ENCODE measurements at places on chromosomes 2 and 18.

GRCh38 chr18:21303895-21304294 is 61.9 kb downstream of the GREB1L start:
- DNase-seq, result no peak

DNA sequence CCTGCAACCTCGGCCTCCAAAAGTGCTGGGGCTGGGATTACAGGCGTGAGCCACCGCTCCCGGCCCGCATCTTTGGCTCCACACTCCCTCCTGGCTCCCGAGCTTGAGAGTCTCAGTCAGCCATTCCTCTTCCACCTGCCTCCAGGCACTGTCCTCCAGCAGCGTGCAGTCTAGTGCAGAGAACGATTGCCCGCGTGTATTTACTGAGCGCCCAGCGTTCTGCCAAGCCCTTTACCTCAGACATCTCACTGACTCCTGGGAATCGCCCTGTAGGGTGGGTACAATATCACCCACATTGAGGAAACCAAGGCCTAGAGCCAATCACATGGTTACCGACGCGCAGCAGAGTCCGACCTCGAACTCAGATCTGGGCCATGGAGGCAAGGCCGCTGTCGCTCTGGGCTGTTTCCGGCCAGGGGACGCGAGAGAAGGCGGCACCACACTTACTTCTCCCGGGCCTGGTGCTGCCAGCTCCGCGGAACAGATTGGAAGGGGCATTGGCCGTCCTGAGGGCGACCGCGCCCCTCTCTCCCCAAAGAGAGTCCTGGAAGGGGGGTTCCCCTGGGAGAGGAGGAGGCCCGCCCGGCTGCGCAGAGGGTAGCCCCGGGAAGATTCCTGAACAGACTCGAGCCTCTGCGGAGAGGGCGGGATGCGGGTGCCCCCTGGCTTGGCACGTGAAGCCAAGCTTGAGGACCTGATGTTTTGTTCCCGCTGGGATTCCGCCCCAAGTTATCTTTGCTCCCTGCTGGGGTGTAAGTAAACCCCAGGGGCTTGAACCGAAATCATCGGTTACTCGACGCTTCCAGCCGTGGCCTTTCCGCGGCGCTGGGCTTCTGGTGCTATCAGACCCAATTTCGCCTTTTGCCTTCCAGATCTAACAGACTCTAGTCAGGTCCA is 5.2 kb upstream of the DLX2 start:
- DNase-seq, result no peak

- peak; percentile 52 for DNase-seq
These were observed 72.7 kb downstream of the ANKRD12 start for GRCh38 chr18:9209279-9209678.

DNA sequence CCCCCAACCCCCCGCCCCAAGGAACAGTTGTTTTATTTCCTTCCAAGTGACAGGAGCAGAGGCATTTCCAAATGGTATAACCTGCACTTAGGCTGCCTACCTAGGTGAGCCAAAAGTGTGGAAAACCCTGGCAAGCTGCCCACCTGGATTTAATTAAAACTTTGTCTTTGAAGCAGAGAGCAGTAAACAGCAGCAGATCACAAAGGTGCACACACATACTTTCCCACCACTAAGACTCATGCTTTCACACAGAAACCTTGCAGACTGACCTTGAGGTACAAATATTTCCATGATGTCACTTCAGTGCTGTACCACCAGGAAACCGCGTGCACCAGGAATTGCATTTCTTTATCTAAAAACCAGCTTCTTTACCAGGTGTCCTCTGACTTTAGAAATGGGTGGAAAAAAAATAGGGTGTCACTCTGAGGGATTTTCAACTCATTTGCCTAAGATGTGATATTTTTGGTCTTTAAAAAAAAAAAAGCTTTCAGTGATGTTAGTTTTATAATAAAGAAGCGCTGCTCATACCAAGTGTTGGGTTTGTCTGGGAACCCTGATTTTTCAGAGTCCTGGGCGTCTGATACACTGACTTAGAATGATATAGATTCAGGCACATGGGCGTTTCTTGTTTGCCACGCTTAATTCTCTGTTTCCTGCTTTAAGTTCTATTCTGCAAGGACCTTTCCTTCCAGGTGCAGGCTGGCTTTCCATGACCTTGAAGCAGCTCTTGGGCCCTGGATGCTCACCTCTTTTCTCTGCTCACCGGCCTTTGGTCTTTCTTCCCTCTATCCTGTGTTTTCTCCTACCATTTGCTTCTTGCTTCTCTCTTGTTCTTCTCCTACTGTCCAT is 70.7 kb upstream of the BCL2L11 start:
- no peak for DNase-seq

DNA sequence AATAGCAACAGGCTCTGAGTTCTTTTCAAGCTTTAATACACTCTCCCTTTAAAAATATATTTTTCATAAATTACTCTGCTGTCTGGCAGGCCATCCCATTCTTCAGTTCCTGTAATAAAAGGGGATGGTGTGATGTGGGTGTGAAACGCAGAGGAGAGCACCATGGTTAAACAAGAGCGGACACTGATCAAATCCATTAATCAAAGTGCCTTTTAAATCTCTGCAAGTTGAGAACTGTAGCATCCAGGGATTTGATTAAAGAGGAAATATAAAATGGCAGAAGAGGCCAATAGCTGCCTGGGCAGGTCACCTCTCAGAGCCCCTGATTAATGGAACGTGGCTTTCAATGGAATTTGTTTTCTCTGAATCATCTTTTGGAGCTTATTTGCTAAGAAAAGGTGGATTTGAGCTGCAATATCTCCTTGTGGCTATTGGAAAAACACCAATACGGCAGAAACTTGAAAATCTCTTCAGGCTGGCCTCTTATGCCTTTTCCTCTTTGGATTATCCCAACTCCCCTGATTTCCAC is 96.9 kb downstream of the ACTR3 start:
- DNase-seq, result no peak

DNA sequence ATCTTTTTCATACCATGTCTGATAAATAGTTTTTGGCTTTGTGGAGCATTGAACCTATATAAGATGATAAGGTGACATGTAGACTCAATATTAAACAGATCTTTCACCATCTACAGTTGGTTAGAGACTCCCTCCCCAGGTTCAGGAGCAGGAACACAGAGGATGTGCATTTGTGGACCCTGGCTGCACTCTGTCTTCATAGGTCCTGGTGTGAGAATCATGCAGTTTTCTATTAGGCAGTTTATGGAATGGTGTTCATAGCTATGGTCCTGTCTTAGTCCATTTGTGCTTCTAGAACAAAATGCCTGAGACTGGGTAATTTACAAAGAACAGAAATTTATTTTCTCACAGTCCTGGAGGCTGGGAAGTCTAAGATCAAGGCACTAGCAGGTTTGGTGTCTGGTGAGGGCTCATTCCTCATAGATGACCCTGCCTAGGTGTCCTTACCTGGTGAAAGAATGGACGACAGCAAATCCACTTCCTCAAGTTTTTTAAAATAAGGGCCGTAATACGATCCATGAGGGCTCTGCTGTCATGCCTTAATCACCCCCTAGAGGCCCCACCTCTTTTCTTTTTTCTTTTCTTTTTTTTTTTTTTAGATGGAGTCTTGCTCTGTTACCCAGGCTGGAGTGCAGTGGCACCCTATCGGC is 35.3 kb upstream of the FAM98A start:
- no peak for DNase-seq

- DNase-seq, result no peak
These were observed 106.2 kb downstream of the TANC1 start for GRCh38 chr2:159074605-159075004.

DNA sequence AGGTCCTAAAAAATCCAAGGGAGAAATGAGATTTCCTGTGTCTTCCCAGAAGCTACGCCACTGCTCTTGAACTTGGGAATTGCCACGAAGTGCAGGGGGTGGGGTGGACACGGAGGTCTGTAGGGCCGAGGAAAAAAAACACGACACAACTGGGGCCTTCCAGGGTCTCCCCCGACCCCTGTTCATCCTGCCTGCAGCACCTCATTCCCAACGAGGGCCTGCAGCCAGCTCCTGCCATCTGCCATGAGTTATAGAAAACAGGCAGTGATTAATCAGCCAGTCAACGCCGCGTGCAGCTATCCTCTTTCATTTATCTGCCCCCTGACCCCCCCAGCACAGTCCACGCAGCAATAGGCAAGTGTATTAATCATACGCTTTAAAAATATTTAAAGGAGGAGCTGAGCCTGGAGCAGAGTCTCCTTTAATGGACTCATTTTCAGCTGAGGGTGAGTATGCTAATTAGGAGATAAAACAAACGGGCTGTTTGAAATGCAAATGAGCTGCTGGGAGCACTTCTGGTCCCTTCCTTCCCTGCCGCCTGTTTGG is 209.9 kb downstream of the TFCP2L1 start:
- peak; percentile 57 for DNase-seq

- DNase-seq, result no peak
These were observed 365.7 kb downstream of the TNS1 start for GRCh38 chr2:217636991-217637561.

DNA sequence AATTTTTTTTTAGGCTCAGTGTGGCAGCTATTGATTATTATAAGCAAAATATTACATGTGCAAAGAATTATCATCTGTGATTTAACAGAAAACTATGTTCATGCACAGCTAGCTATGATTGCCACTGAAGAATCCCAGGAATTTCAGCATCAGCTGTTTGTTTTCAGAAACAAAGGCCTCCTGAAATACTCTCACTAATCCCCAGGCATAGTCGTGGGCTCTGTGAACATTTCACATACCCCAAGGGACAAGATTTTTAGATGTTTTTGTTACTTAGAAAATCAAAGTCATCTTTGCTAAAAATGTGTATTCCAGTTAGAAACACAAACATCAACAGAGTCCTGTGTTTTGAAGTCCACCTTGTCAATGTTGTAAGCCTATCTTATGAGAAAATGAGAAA is 156.1 kb downstream of the MYO1B start:
- no peak for DNase-seq

- DNase-seq, result no peak
These were observed 61.0 kb upstream of the NFE2L2 start for GRCh38 chr2:177325554-177325953.

DNA sequence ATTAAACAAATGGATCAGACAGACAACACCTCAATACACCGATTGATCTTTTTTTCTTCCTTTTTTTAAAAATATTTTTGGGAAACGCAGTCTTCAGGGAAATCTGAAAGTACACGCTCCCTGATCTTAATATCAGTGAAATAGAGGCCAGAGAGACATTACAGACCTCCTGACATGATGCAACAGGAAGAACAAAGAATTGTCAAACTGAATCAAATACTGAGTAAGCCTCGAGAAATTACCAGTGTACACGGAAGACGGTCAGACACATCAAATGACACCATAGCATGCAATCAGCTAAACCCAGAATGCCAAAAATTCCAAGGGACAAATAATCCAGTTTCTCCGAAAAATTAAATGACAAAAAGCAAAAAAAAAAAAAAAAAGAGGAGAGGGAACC is 80.2 kb upstream of the NFU1 start:
- DNase-seq, result no peak

- DNase-seq, result peak; percentile 21
These were observed 35.5 kb downstream of the POU3F3 start for GRCh38 chr2:104889291-104889959.

GRCh38 chr2:48633143-48633542 is 15.5 kb downstream of the GTF2A1L start:
- DNase-seq, result no peak

GRCh38 chr18:74579496-74580065 is 18.1 kb upstream of the ZNF407 start:
- no peak for DNase-seq

DNA sequence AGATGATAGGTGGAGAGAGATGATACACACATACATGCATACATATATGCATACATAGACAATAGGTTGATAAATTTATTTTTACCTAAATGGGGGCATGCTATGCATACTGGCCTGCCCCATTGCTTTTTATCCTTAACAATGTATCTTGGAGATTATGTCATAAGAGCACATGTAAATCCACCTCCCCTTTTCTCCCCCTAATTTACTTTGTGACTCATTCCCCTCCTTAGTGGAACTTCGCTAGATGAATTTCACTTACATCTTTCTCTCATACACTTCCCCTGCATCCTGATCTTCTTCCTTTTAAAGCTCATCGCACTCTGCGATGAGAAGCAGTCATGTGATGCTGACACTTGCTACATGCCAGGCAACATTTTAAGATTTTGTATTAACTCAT is 223.6 kb downstream of the C1D start:
- DNase-seq, result no peak

- peak; percentile 48 for DNase-seq
These were observed 568.3 kb downstream of the LRRTM4 start for GRCh38 chr2:76953733-76954347.

DNA sequence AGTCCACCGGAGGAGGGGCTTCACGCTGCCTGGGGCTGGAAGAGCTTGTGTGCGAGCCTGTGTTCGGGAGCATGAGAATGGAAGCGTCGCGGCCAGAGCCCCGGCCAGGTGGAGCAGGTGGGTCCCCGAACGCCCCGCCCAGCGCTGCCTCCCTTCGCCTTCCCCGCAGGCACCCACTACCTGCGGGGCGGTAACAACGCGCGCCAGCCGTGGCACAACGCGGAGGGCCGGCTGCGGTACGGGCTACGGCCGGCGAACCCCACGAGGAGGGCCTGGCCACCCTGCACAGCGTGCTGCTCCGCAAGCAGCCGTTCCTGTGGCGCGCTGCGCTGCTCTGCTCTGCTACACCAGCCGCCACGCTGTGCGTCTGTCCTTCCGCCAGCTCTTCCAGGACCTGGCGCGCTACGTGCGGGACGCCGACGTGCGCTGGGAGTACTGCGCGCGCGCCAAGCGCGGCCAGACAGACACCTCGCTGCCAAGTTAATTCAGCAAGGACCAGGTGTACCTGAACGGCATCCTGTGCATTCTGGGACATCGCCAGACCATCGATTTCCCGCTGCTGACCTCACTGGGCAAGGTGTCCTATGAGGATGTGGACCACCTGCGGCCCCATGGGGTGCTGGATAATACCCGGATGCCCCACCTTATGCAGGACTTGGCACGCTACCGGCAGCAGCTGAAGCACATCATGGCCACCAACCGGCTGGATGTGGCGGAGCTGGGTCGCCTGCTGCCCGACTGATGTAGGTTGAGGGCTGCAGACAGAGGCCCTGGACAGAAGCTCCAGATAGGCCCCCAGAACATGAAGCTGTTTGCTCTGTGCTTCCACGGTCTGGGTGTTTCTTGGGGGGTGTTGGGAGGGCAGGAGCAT is 200.6 kb downstream of the NAPG start:
- no peak for DNase-seq

DNA sequence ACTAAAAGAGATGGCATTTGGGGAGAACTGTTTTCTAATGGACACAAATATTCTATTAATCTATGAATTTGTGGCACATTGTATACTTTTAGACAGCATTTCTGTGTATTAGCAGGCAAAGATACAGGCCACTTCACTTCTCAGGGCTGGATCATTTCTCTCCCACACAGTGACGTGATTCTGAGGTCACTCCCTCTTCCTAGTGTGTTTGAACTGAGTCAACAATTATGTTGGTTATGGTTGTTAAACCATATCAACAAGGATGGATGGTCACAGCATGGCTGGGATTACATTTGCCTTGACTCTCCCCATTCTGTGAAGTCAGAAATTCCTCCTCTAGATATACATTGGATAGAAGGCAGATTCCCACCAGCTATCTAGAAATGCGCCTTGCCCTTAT is 11.6 kb downstream of the NOSTRIN start:
- no peak for DNase-seq

DNA sequence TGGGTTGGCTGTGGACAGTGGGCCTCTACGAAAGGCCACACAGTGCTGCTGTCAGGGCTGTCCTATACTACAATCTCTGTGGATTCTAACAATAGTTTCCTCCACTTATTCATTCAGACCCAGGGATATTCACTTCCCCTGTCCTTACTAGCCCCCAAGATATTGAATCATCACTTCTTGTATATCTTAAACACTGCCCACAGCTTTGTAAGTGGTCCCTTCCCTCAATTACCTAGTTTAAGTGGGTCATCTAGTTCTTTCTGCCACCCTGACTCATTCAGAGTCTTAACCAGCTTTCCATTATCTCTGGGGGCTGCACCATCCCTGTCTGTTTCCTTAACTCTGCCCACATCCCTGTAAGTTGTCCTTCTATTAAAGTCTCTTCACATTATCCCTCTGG is 69.2 kb downstream of the CD28 start:
- no peak for DNase-seq

All from suppressor macrophage treated with lipopolysaccharide for 4 hours (primary cell).